AG04450 (cell line): ENCODE measurements at places on chromosomes 16 and 17. TPM values are rescaled to one million over a fixed set of nuclear protein-coding genes. Genes with fewer than 3 reads are reported as not detected.

GRCh38 chr16:53417976-53418375 lies 16.3 kb upstream of the RBL2 start:
- DNase-seq: no peak

DNA sequence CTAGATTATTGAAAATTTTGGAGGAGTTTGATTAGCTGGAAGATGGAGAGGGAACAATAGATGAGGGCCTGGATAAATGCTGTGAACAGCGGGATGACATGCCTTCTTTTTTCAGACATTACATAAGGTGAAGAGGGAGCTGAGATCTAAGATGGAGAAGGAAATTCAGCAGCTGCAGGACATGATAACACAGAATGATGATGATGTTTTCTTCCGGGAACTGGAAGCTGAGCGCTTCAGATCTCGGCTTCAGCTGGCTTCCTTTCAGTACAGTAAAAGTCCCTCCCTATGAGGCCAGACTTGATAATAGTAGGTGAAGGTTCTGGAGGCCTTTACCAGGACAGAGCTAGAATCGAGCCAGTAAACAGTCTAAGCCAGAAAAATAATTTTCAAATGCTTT lies 30.7 kb downstream of the CEP95 start:
- no peak for DNase-seq

GRCh38 chr17:20156196-20157000 lies 147.2 kb downstream of the SPECC1 start:
- DNase-seq: no peak

- DNase-seq: no peak
Measured at GRCh38 chr16:83296505-83296904, 511.3 kb upstream of the HSBP1 start.

DNA sequence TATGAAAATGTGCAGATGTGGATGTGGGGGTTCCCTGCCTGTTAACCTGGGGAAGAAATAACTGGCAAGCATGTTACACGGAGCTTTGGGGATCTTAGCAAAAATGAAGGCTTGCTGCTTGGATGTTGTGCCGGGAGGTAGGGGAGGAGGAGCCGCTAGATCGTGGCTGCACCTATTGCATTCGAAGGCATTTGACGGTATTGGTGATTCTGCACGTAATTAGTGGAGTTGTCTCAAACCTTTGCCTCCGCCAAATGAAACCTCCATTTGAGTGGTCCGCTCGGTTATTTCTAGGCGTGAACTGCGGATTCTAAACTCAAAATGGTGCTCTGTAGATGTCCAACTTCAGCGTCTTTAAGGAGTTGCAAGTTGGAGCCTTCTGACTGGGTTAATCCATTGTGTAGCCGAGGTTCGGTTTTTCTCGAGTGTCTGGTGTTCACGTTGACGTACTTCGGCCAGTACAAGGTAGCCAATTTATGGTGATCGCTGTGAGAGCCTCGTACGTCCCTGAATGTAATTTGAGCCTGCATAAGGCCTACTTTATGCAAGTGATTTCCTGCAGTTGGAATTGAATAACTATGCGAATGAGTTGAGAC lies 1.5 kb downstream of the TNRC6C start:
- DNase-seq: no peak

GRCh38 chr17:82840431-82840831 lies 609 bp upstream of the ZNF750 start:
- no peak for DNase-seq

- no peak for DNase-seq
Measured at GRCh38 chr17:65181237-65182061, 44.3 kb downstream of the RGS9 start.

GRCh38 chr16:24837969-24838368 lies 7.8 kb upstream of the SLC5A11 start:
- no peak for DNase-seq

The FBXW10B gene
- polyA plus RNA-seq: 0.66 and 0.97 TPM in 2 replicates

The PRSS33 gene
- not detected in 2 replicates for polyA plus RNA-seq

The HOXB1 gene
- not detected in 2 replicates for polyA plus RNA-seq

The ITGB4 gene
- 0.21 and 0.31 TPM in 2 replicates for polyA plus RNA-seq
